ENCODE measurements at places on chromosomes 11 and 22.

- H3K27me3 ChIP-seq, result no peaks in the 10 kb centered on the region
- DNase-seq, result no peak
- peaks cover 3% of the 10 kb centered on the region for H3K36me3 ChIP-seq
- no peak overlapping the region for H3K4me3 ChIP-seq
Observed at GRCh38 chr11:128468111-128468510, 119.2 kb downstream of the ETS1 start.

DNA sequence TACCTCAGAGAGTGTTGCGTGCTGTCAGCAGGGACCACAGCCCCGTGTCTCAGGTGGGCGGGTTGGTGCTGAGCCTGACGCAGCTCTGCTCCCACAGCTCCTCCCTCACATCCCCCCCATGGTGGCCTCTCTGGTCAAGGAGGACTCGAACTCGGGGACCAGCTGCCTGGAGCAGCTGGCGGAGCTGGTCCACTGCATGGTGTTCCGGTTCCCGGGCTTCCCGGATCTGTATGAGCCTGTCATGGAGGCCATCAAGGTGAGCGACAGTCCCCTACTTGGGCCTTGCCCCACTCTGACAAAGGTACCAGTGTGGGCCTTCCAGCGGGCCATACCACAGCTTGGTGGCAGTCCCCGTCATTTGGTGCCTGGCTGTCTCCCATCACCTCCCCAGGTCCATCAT is 11.8 kb downstream of the USP35 start:
- no peak for DNase-seq
- H3K4me3 ChIP-seq, result no peak overlapping the region
- no peak overlapping the region for H3K27ac ChIP-seq
- H3K27me3 ChIP-seq, result no peaks in the 10 kb centered on the region

- no peaks in the 10 kb centered on the region for H3K4me1 ChIP-seq
- no peaks in the 10 kb centered on the region for H3K36me3 ChIP-seq
- DNase-seq, result no peak
- H3K27ac ChIP-seq, result no peak overlapping the region
- no peak overlapping the region for H3K4me3 ChIP-seq
Observed at GRCh38 chr11:20584093-20584774, 15.2 kb upstream of the SLC6A5 start.

DNA sequence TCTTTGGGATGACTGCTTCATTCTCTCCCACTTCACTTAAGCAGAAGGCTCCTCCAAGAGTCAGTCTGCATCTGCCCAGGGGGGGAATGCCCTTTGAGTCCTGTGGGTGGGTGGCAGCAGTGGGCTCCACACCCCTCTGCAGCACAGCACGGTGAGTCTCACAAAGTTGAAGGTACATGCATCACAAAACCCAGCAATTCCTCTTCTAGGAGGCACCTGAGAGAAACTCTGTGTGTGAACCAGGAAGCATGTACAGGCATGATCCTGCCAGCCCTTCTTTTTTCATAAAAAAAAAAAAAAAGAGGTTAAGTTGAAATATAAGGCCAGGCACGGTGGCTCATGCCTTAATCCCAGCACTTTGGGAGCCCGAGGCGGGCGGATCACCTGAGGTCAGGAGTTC is 87.2 kb downstream of the MYO18B start:
- H3K36me3 ChIP-seq, result no peaks in the 10 kb centered on the region
- H3K27me3 ChIP-seq, result peaks cover 9% of the 10 kb centered on the region
- DNase-seq, result no peak
- H3K4me1 ChIP-seq, result peaks cover 2% of the 10 kb centered on the region
- H3K4me3 ChIP-seq, result no peak overlapping the region

- peaks cover 16% of the 10 kb centered on the region for H3K36me3 ChIP-seq
- no peaks in the 10 kb centered on the region for H3K27me3 ChIP-seq
- DNase-seq, result no peak
- peak overlapping the region; percentile 24 for H3K27ac ChIP-seq
- peaks cover 19% of the 10 kb centered on the region for H3K4me1 ChIP-seq
- no peak overlapping the region for H3K4me3 ChIP-seq
Observed at GRCh38 chr11:61985869-61986268, 18.4 kb upstream of the FTH1 start.

DNA sequence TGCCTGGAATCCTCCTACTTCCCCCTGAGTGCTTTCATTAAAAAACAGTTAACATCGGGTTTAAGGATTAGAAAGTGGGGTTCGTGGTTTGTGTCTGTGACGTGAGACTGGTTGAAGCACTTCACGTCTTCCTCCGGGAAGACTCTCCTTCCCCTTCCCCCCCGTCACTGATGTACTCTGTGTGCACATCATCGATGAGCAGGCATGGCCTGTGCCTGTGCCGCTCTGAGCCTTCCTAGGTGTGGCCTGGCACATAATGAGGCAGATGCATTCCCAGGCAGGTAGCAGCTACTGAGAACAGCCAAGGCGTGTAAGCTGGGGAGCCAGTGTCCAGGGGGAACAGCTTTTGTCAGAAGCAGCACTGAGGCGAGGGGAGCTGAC is 93.8 kb downstream of the BCR start:
- H3K4me3 ChIP-seq, result no peak overlapping the region
- no peak overlapping the region for H3K27ac ChIP-seq
- H3K36me3 ChIP-seq, result peaks cover 28% of the 10 kb centered on the region

DNA sequence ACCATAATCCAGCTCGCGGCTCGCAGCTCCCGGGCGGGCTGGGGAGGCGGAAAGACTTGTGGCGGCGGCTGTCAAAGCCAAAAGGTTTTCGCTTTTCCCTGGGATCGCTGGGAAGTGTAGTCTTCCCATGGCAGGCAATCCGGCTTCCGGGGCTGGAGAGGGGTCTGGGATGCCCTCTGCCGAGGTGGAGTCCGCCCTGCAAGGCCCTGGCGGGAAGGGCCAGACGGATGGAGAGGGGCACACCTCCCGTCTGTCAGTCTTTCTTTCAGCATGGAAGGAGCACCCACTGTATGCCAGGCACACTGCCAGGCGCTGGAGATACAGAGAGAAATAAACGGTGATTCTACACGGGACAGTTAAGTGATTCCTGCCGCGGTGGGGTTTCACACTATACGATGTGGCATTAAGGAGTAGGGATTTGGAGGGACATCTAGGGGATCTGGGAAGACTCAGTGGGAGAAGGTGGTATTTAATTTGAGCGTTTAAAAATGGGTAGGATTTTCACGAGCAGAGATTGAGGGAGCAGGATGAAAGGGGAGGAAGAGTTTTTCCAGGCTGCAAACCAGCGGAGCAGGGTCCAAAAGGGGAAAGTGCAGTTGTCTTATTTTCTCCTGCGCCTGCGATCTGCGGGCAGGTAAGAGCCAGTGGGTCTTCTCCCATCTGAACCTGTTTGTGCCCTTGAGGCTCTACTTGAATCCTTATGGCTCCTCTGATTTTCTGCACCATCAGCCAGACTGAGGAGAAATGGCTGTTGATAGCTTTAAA is at the start of gene BACE1:
Gene BACE1 (minus strand): TSS at position 60 of the 765 bp plus-strand sequence. CDS start 461 bp downstream, outside the sequence.
- H3K4me3 ChIP-seq, result peak within 1 kb of the TSS; percentile 92
- H3K27ac ChIP-seq, result peak within 1 kb of the TSS; percentile 88
- H3K36me3 ChIP-seq, result no peaks in the 10 kb centered on the region

GRCh38 chr11:89495951-89496350 is 4.8 kb upstream of the NOX4 start:
- peaks cover 31% of the 10 kb centered on the region for H3K4me1 ChIP-seq
- H3K27ac ChIP-seq, result no peak overlapping the region
- H3K27me3 ChIP-seq, result no peaks in the 10 kb centered on the region
- no peaks in the 10 kb centered on the region for H3K36me3 ChIP-seq
- DNase-seq, result no peak

DNA sequence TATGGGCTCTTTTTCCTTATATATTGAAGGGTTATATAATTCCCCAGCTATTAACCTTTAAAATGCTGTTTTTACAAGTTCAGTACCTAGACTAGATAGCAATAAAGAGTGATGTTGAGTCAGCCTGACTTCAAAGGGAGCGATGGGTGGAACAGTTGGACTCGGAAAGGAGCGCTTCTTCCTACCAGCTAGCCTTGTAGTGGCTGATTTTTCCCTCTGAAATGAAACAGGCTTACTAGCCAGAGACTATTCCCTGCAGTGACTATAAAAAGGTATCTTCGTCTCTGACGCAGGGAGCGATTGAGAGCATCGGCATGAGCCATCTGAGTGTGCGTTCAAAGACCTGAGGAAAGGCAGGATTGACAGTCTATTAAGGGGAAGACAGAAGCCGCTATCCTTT is 66.0 kb upstream of the GRAMD1B start:
- H3K4me1 ChIP-seq, result peaks cover 7% of the 10 kb centered on the region
- no peak for DNase-seq
- no peaks in the 10 kb centered on the region for H3K36me3 ChIP-seq
- peaks cover 57% of the 10 kb centered on the region for H3K27me3 ChIP-seq

GRCh38 chr11:77710358-77710757 is 72.8 kb upstream of the CLNS1A start:
- H3K27ac ChIP-seq, result no peak overlapping the region
- H3K27me3 ChIP-seq, result no peaks in the 10 kb centered on the region
- H3K4me3 ChIP-seq, result no peak overlapping the region
- H3K36me3 ChIP-seq, result peaks cover 13% of the 10 kb centered on the region
- H3K4me1 ChIP-seq, result no peaks in the 10 kb centered on the region

GRCh38 chr11:35235936-35236666 is 97.1 kb downstream of the CD44 start:
- no peak overlapping the region for H3K27ac ChIP-seq
- peaks cover 5% of the 10 kb centered on the region for H3K4me1 ChIP-seq
- H3K27me3 ChIP-seq, result peaks cover 10% of the 10 kb centered on the region
- peaks cover 2% of the 10 kb centered on the region for H3K36me3 ChIP-seq

DNA sequence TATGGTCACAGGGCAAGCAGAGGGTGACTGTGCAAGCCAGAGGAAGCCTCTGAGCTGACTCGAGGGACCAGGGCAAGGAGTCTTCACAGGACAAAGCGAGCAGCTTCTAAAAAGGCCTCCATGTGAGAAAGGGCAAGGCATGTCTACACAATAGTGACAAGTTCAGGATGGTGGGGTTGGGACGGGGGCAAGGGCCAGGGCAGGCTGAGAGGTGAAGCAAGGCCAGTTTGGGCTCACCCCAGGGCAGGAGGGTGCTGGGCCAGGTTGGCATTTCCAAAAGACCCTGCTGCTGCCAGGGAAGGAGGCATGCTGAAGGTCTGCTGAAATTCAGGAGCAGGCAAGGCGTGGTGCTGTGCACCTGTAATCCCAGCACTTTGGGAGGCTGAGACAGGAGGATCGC is 12.3 kb upstream of the CABP7 start:
- H3K27ac ChIP-seq, result no peak overlapping the region
- peaks cover 83% of the 10 kb centered on the region for H3K27me3 ChIP-seq
- peaks cover 16% of the 10 kb centered on the region for H3K4me1 ChIP-seq

GRCh38 chr11:1824221-1825038 is 10.4 kb upstream of the SYT8 start:
- peaks cover 40% of the 10 kb centered on the region for H3K4me1 ChIP-seq
- H3K27ac ChIP-seq, result no peak overlapping the region
- no peak for DNase-seq
- no peak overlapping the region for H3K4me3 ChIP-seq
- H3K36me3 ChIP-seq, result no peaks in the 10 kb centered on the region

DNA sequence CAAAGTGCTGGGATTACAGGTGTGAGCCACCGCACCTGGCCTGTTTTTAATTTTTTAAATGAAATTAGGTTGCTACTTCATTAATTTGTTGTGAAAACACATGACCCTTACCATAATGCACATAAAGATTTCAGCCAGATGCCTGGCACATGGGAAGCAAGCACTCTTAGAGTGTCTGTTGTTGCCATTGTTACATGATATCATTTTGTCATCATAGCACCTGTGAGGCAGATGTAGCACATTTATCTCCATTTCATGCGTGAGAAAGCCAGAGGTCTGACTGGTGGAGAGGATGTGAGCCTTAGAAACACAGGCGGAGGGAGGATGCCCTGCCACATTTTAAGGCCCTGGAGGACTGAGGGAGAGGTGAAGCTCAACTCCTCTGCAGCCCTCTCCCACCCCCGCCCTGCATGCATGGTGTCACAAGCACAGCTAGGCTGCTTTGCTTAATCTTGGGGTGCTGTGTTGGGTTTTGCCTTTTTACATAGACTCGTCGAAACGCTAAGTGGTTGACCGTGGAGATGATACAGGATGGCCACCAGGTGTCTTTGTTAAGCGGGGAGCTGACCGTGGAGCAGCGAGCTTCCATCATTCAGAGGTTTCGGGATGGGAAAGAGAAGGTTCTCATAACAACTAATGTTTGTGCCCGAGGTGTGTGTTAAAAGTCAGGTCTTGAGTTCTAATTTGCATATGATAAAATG is 14.0 kb downstream of the DDX25 start:
- H3K4me1 ChIP-seq, result peaks cover 2% of the 10 kb centered on the region
- no peak overlapping the region for H3K27ac ChIP-seq
- H3K36me3 ChIP-seq, result no peaks in the 10 kb centered on the region
- no peak for DNase-seq
- no peak overlapping the region for H3K4me3 ChIP-seq
- H3K27me3 ChIP-seq, result peaks cover 41% of the 10 kb centered on the region

DNA sequence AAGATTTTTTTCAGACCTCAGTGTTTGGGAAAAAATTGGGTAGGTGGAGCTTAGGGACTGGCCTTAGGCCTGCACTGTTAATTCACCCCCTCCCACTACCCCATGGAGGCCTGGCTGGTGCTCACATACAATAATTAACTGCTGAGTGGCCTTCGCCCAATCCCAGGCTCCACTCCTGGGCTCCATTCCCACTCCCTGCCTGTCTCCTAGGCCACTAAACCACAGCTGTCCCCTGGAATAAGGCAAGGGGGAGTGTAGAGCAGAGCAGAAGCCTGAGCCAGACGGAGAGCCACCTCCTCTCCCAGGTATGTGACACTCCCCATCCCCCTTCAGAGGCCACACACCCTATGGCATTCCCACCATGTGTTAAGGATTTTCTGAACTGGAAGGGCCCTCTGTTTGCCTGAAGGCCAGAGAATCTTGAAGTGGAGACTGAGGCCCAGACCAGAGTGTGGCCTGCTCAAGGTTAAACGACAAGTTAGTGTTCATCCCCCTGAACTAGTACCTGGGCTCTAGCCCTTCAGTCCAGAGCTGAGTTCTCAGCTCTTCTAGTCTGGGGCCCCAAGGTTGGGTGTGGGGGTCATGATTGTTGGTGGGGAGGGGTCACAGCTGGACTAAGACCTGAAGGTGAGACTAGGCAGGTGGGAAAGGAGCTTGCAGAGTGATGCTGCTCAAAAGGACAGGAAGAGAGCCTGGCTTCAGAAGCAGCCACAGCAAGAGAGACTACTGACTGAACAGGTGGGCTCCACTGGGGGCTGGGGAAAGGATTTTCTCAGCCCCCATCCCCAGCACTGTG is 2.3 kb upstream of the FOLR1 start:
- H3K4me3 ChIP-seq, result no peak overlapping the region
- H3K27ac ChIP-seq, result no peak overlapping the region
- DNase-seq, result no peak
- no peaks in the 10 kb centered on the region for H3K27me3 ChIP-seq
- H3K4me1 ChIP-seq, result peaks cover 22% of the 10 kb centered on the region
- no peaks in the 10 kb centered on the region for H3K36me3 ChIP-seq

GRCh38 chr11:108226036-108226435 is 3.2 kb downstream of the ATM start:
- DNase-seq, result no peak
- peaks cover 11% of the 10 kb centered on the region for H3K36me3 ChIP-seq
- H3K4me1 ChIP-seq, result peaks cover 22% of the 10 kb centered on the region
- H3K27ac ChIP-seq, result peak overlapping the region; percentile 10

- no peaks in the 10 kb centered on the region for H3K36me3 ChIP-seq
- DNase-seq, result no peak
- no peak overlapping the region for H3K27ac ChIP-seq
Observed at GRCh38 chr11:66131937-66132632, 62.0 kb downstream of the PACS1 start.

GRCh38 chr22:44130076-44130711 is 50.5 kb upstream of the PARVG start:
- no peak for DNase-seq
- no peak overlapping the region for H3K27ac ChIP-seq
- peaks cover 8% of the 10 kb centered on the region for H3K36me3 ChIP-seq

Data from mesothelial cell of epicardium (in vitro differentiated cells).